Stimulated activated CD4-positive, alpha-beta T cell treated with anti-CD3 and anti-CD28 coated beads, TNF-alpha, amount 100 ng/mL, for 4 hours (primary cell): ENCODE measurements at places on chromosomes 4 and X.

GRCh38 chr4:11470438-11471045 lies 41.8 kb upstream of the HS3ST1 start:
- DNase-seq: peak; percentile 5

GRCh38 chr4:54099748-54100574 lies at the start of gene GSX2:
Gene GSX2, plus strand, starts transcription at chr4:54100163. Its CDS starts 182 bp downstream, at chr4:54100345.
- no peak for DNase-seq

GRCh38 chr4:146333187-146333894 lies 119.0 kb downstream of the REELD1 start:
- no peak for DNase-seq

DNA sequence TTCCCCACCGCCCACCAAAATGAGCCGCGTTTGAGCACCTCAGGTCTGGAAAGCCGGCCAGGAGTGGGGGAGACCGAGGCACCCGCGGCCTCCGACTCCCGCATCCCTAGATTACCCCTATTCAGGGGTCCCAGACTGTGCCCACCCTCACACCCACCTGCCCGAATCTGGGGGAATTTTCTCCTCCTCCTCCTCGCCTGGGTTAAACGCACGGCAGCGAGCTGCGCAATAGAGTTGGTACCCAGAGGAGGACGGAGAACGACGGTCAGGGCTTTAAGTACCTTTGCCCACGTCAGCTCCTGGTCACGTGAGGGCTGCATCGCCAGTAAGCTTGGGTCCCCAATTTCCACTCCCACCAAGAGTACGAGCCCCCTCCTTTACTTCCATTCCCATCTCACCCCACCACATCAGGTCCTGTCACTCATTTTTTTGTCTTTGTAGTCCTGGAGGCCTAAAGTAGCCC lies at the start of gene ARMCX2:
Gene ARMCX2 (minus strand): TSS at position 250 of the 463 bp plus-strand sequence. CDS start 2,262 bp downstream, outside the sequence.
- no peak for DNase-seq

DNA sequence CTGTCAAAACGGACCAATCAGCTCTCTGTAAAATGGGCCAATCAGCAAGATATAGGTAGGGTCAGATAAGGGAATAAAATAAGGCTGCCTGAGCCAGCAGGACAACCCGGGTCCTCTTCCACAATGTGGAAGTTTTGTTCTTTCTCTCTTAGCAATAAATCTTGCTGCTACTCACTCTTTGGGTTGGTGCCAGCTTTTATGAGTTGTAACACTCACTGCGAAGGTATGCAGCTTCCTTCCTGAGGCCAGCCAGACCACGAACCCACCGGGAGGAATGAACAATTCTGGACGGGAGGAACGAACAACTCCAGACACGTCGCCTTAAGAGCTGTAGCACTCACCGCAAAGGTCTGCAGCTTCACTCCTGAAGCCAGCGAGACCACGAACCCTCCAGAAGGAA lies 287.8 kb downstream of the RAPGEF2 start:
- no peak for DNase-seq

- DNase-seq: peak; percentile 0
These were observed 66.0 kb upstream of the GEMIN8 start for GRCh38 chrX:14095702-14096101.

DNA sequence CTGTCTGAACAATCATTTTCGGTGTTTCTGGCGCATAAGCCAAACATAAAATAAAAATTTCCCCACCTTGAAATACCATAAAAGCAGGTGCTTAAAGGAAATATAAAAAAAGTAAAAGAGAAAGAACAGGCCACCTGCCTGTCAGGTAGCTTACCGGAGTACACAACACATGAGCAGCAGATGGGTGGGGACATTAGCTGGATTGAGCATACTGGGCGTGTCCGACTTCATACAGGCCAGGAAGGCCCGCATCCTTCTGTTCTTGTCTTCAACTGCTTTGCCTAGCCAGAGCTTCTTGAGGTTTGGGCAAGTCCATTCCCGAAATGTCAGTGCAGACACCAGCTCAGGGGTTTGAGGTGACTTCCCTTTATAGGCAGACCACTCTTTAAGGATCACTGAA lies 66.7 kb downstream of the FAM120C start:
- DNase-seq: no peak

DNA sequence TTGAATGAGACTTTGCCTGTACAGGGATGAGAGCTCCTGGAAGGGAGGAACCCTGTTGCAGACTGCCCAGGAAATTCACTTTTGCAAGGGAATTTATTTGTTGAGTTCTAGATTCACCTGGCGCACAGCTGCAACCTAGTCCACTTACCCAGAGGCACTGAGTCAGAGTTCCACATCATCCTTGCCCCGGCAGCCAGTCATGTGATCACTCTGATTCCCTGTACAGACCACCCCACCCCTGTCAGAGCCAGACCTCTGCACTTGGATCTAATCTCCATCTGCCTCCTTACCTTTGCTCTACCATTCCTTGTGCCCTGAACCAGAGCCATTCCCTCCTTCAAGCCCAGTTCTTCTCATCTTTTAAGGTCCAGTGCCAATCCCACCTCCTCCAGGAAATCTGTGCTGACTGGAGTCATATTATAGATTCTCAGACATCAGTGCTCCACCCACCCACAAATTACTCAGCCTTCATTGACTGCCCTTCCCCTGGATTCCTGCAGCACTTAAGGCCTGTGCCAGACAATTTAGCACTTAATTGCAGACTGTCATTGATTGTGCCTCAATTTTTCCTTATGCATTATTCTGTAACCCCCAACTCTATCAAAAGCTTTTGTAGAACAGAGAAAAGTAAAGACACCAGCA lies 84.1 kb upstream of the MAGEA4 start:
- DNase-seq: no peak

GRCh38 chr4:184784628-184785257 lies 41.0 kb downstream of the ACSL1 start:
- no peak for DNase-seq

DNA sequence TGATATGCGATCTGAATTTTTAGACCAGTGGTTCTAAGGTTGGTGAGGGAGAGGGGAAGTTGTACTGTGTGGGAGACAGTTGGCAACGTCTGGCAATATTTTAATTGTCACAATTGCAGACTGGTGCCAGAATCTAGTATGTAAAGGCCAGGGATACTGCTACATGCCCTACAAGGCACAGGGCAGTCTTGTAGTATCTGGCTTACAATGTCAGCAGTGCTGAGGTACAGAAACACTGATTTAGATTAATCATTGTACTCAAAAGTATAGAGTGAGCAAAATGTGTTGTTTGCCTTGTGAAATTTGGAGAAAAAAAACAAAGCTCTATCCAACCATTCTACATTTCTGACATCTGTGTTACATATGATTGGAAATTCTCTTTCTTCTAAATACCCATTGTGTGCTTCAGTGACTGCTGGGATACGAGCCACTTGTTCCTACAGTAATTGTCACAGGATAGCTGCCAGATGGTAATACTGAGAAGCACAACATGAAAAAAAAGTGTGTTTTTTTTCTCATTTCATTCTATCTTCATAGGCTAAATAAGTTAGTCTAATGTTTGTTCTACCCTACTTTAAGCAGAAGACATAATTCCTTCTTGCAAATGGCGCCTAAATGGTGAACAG lies 526.7 kb upstream of the AGA start:
- no peak for DNase-seq

DNA sequence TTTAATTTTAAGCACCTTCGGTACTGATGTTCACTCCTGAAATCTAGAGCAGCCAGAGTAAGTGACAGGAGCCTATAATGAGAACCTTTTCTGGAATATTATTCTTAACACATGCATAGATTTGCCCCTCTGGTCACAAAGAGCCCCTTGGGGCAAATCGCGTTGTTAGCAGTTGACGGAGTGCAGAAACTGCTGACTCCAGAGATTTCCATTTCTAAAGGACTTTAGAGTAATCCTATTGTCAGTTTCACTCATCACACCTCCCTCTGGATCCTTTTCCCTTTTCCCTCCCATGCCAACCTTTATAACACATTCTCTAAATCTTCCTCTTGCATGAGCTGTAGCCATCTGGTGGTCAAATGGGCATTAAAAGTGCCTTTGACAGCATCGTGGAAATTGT lies 264.9 kb upstream of the PRPS2 start:
- no peak for DNase-seq

- no peak for DNase-seq
These were observed 432.9 kb downstream of the GRXCR1 start for GRCh38 chr4:43325220-43325967.

DNA sequence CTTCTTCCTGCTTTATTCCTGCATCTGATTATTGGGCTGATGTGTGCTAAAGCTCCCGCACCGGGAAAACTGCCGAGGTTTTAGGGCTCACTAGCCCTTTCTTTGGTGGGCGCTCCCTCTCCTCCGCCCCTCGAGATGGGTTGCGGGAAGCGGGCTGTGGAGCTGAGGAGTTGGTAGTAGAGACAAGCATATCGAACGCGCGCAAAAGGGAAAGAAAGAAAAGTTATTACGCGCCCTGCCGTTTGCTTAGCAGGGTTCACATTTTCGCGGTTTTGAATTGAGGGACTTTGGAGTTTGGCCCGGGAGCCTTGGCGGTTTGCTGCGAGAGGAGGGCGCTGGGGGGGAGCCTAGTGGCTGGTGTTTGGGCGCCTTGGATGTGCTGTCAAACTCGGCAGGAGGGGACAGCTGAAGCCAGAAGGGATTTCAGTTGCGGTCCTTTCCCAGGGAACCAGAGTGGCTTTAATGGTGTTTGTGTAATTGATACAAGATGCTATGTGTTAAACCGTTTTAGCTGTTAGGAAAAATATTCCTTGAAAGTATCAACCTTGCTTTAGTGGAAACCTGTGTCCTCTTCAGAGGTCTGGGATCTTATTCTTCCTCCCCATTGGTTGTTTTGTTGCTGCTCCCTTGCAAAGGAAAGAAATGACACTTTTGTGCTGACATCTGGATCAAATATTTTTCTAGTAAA lies 1.1 kb downstream of the GAB1 start:
- no peak for DNase-seq

DNA sequence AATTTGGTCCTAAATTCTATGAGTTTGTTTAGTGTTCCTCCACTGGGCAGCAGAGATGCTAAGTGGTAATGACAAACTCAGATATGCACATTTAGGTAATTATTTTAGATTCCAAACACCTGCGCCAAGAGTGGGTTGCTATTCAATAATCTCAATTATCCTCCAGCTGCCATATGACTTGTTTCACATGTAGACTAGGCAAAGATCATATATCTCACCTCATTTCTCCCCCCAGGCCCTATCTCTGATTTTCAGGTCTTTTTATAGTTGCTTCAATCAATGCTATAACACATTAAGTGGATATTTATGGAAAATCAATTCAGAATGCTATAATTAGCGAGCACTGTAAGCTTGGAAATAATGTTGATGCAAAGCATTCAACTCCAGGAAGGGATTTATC lies 217.6 kb downstream of the KCTD8 start:
- DNase-seq: no peak

DNA sequence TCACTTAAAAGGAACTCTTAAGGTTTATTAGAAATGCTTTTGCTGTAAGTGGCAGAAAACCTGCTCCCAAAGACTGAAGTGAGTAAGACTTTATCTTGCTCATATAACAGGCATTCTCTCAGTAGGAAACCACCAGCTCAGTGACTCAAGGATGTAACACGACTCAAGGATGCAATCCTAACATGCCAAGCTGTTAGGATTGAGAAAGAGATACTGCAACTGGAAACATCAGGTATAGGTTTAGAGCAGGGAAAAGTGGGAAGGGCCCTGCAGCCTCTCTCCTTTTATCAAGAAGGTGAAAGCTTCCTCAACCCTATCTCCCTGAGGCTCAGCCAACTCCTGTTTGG lies 11.9 kb upstream of the SLC9A7 start:
- DNase-seq: no peak

- no peak for DNase-seq
These were observed 40.5 kb downstream of the NFKB1 start for GRCh38 chr4:102541697-102542096.

GRCh38 chr4:8473198-8473919 lies 32.8 kb downstream of the TRMT44 start:
- no peak for DNase-seq

DNA sequence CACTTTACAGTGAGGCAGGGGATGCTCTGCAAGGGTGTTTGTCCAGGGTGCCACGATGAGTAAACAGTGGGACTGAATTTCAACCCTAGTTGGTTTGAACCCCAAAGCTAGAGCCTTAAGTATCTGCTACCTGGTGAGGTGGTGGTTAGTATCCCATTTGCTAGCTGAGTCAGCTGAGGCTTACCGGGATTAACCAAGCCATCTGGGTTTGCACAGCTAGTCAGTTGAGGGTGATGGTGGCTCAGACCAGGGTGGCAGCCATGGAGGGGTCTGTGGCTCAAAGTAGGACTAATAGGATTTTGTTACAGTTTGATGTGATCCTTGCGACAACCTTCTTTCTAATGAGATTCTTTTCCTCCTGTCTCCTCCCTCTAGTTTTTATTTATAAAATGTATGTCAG lies 1.9 kb downstream of the EVC start:
- no peak for DNase-seq

DNA sequence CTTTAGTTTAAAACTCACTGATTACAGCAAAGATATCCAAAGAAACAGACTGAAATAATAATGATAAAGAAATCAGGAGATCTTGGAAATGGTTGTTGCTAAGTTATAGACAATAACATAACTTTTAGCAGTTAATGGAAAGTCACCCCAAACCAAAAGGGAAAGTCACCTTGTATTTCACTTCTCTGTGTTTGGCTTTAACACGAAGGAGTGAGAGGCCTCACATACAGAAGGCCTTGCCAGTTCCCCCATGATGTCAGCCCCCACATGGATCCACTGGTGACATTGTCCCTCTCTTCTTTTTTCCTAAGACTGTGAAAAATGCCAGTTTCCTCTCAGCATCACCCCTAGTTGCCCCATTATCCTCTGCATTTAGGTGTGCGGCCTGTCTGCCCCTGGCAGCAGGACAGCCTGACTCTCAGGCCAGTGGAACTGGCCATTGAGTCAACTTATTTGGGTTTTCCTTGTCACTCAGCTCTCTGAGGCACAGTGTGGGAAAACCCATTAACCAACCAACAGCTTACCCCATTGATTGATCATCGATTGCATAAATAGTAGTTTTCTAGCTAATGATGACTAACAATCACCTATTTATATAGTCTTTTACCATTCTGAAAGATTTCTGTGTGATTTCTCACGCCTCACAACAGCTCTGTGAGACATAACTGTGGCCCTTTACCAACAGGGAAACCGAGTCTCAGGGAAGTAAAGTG lies 308.1 kb downstream of the PTTG2 start:
- no peak for DNase-seq

- no peak for DNase-seq
These were observed 227.2 kb downstream of the APBB2 start for GRCh38 chr4:40987151-40987550.

DNA sequence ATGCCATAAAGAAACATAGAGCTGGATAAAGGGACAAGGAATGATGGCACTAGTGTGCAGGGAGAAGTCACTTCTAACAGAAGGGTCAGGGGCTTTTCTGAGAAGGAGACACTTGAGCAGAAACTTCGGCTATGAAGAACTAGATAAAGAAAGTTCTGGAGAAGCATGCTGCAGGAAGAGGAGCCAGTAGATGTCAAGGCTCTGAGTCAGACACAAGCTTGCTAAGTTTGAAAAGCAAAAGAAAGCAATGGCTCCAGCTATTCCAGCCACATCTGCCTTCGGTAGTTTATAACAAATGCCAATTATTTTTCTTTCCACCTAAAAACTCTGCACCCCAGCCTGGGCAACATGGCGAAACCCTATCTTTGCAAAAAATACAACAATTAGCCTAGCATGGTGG lies 7.5 kb downstream of the NUDT6 start:
- DNase-seq: no peak
